Fibroblast of upper back skin (primary cell): ENCODE measurements at places on chromosomes 6 and 20.

GRCh38 chr20:11918981-11919380 is 1.3 kb downstream of the BTBD3 start:
- DNase-seq, result peak; percentile 27

GRCh38 chr6:125154761-125155135 is 1.2 kb downstream of the TPD52L1 start:
- DNase-seq, result no peak

DNA sequence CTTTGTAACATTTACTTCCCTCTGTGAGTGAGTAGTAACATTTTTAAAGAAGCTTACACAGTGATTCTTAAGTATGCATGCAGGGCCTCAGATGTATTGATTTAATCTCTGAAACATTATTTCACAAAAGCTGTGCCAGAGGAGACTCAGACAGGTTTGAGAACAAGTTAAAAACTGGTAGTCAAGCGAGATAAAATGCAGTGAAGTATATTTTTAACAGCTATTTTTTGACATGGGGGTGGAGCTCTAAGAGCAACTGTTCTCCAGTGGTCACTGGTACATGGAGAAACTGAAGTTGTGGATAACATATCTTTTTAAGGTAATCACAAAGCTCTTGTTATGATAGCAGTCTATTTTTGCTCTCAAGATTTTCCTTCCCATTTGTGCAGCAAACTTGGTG is 20.4 kb downstream of the DSTN start:
- DNase-seq, result no peak

- DNase-seq, result no peak
These were observed 53.6 kb downstream of the PYGB start for GRCh38 chr20:25301357-25301920.

DNA sequence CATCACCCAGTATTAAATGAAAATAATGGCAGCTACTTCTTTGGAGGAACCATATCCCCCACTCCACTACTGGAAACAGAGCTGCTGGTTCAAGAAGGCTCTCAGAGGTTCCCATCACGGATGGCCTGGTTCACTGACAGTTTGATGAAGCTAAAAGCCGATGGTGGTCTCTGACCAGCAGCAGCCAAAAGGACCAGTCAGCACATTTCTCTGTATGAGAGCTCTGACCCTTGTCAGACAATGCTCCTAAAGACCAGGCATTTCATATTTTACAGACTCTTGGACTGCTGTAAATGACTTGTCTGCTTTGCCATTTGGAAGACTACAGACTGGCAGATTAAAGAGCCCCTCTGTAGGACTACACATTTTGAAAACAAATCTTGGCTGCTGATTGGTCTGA is 16.6 kb downstream of the PRKN start:
- DNase-seq, result no peak

- peak; percentile 42 for DNase-seq
These were observed 5.8 kb upstream of the PLTP start for GRCh38 chr20:45917790-45918141.

- peak; percentile 44 for DNase-seq
These were observed 18.7 kb downstream of the BTN3A1 start for GRCh38 chr6:26420688-26421171.

GRCh38 chr6:41064841-41065240 is 7.3 kb downstream of the OARD1 start:
- DNase-seq, result no peak

DNA sequence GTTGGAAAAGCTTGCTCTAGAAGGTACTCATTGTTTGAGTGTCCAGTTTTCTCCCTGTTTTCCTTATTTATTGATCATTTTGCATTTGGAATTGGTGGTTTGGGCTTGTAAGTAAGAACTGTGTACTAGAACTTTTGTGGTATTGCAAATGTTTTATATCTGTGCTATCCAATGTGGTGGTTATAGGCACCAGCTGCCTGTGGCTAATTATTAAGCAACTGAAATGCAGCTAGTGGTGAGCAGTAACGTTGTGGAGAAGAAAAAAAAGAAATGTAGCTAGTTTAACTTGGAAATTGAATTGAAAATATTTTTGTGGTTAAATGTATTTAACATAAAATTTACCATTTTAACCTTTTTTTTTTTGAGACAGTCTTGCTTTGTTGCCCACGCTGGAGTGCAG is 50.7 kb upstream of the MAPK13 start:
- DNase-seq, result no peak

- no peak for DNase-seq
These were observed 205.4 kb upstream of the PCSK2 start for GRCh38 chr20:17021481-17021880.

DNA sequence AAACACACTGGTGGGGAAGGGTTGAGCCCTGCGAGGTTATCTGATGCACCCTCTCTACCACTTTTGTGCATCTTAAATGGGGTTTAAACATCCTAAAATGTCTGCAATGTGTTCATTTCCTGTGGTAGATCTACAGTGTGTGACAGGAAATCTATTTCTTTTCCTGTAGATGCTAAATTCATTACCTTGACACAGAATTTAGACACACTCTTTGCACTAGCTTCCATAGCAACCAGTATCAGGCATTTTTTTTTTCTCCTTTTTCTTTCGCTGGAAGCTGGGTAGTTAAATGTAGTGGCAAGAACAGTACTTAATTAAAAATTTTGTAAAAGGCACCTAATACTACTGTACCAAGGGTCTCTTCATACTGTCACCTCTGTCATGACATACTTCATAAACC is 141.1 kb downstream of the RFPL4B start:
- no peak for DNase-seq

DNA sequence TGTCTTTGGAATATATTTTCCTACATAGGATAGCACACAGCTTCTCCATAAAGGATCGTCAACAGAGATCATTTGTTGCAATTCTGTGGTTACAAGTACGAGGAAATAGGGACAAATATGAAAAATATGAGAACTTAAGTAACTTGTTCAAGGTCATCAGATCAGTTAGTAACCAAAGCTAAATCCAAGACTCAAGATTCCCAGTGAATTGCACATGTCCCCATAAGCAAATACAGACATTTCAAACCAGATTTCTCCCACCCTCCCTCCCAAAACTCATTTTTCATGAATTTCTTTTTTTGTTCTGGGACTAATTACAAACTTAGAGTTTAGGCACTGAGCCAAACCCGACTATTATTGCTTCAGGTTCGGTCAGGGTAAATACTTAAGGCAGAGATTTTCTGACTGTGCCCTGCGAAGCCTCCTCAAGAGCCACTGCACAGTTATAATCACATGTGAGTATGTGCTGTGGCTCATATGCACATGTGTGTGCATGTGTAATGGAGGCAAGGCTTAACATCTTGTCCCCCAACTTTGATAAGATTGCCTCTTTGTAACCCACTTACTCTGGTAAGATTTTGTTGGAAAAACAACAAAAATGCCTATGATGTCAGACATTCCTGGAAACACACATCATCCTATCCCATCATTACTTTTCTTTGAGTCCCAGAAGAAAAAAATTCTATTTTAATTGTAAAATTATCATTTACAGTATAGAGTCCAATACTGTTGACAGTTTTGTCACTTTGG is 216.2 kb downstream of the CD83 start:
- DNase-seq, result peak; percentile 72

GRCh38 chr20:53592992-53593465 is 610 bp downstream of the ZNF217 start:
- DNase-seq, result no peak

DNA sequence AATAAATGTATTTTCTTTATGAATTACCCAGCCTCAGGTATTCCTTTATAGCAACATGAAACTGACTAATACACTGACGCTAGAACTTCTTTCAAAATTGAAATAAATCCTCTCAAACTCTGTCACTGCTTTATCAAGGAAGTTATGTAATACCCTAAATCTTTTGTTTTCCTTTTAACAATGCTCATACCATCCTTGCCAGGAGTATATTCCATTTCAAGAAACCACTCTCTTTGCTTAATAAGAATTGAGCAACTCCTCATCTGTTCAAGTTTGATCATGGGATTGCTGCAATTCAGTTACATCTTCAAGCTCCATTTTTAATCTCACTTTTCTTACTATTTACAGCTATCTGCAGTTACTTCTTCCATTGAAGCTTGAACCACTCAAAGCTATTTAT is 707.6 kb upstream of the MARCKS start:
- DNase-seq, result peak; percentile 21

GRCh38 chr6:145964948-145965366 is 799 bp upstream of the SHPRH start:
- no peak for DNase-seq

DNA sequence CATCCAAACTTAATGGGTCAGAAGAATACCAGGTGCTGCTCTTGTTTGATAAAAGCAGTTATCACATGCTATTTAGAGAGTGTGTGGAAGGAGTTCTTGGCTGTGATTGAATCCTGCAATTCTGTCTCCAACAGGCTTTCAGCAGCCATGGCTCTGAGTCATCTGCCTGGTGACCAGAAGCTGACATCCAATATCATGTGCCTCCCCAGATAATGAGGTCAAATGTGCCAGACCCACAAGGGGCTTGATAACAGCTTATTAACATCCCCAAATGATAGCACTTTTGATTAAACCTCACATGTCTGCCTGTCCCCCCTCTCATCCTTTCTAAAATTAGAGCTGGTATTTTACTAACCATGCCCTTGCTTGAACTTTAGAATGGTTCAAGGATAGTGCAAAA is 175.7 kb upstream of the PLN start:
- DNase-seq, result peak; percentile 15

DNA sequence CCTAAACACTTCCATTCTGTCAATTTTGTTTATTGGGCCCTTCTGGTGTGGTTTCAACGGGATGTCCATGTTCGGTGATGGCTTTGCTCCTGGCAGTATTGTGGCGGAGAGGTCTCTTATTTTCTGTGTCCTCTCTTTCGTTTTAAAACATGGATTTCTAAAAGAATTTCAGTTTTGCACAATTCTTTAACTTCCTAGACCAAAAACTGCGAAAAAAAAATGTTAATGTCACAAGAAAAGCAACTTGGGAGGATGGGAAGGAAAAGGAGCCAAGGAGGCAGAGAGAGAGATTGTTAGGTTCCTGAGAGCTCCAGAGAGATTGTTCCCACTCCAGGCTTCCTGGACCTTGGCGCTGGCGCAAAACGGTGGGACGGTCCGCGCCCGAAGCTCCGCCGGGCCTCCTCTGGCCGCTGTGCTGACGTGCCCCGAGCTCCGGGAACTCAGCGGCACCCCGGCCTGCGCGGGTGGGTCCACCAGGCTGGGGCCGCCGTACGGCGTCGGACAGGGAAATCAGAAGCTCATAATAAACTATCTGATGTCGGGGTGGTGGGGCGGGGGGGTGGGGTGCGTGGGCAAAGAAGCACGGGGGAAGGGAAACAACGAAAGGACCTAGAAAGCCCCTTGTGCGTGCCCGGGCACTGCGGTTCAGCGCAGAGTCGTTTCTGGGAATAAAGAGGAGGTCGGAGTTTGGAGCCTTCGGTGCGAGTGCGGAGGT is 951 bp upstream of the OLIG3 start:
- no peak for DNase-seq

- no peak for DNase-seq
These were observed 18.0 kb upstream of the RSPH3 start for GRCh38 chr6:159017757-159018559.

DNA sequence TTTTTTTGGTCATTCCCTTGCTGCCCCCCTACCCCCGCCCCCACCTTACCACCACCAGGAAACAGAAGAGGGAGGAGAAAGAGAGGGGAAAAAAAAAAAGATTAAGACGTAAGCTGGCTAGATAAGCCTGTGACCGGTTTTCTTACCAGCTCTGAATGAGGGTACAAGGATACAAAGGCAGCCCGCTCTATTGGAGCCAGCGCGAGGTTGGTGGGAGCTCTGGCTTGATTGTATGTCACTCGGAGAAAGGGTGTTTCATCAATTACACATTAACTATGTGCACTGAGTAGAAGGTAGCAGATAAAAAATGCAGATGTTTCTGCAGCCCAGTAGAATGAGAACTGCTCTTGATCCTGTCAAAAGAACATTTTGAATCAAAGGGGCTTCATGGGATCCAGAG is 28.6 kb upstream of the OLIG3 start:
- no peak for DNase-seq

GRCh38 chr6:109316909-109317308 is 65.4 kb downstream of the CD164 start:
- DNase-seq, result no peak

- DNase-seq, result no peak
These were observed 21.3 kb downstream of the TRMT6 start for GRCh38 chr20:5928836-5929715.

DNA sequence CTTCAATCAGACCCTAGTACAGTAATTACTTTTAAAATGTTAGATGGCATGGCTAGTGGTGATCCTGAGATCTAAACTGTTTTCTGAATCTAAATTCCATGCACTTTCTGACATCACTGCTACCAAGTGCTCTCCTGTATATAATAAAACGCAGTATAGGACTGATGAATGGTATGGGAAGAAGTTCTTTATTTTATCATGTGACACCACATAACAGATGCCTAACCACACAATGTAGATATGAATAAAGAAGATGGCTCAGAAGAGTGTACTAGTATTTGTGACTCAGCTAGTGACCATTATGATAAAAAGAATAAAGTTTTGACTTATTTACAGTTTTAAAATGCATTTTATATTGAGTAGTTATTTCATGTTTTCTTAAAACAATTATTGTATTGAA is 8.5 kb downstream of the NDUFAF4 start:
- DNase-seq, result no peak

DNA sequence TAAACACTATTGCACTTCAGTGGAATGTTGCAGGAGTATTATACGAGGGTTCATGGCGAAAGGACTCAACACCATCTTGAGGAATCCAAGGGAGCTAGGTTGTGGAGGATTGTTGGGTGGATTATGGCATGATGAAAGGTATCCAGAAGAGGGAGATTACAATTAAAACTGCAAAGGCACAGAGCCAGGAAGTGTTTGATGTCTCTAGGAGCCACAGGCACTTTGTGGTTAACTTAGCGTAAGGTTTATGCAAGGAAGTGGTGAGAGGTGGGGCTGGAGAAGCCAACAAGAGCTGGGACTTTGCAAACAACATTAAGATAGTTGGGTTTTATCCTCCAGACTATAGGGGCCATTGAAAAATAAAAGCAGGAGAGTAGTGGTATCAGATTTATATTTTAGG is 86.6 kb upstream of the TPD52L1 start:
- peak; percentile 56 for DNase-seq
